ENCODE measurements at places on chromosomes 3 and 15.

DNA sequence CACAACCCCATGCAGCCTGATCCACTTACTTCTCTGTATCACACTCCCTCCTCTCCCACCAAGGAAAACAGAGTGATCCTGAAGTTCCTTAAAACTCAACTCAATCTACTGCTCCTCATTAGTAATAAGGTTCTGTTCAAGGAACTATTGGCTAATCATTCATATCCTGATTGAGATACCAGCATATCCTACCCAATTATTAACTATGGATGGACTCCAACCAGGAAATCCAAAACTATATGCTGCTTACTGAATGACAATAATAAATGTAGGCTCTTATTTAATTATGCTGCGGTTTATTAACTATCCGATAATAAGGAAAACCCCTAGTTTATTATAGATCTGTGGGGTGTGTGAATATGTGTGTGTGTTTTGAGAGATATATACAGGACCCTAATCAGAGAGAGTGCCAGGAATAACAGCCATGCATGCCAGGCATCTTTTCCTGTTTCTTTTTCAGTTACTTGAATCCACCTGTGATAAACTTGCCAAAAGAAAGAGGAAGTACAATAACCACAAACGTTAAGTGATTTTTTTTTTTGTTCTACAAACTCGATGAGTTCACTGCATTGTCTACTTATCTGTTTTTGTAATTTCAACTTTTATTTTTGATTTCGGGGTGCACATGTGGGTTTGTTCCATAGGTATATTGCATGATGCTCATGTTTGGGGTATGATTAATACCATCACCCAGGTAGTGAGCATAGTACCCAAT lies 1031.7 kb upstream of the CFAP20DC start:
- peak; percentile 15 for DNase-seq

DNA sequence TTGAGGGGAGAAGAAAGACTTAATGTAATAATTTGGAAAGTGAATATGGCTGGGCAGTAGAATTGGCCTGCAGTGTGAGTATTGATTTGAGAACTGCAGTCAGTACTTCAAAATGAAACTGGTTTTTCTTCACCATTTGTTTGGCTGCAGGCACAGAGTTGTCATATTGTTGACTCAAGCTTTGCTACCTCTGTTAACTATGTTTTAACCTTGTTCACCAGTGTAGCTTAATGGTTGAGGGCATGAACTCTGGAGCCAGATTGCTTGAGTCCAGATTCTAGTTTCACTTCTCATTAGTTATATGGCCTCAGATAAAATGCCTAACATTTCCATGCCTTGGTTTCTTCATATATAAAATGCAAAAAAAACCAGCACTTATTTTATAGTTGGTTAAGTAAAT lies 64.1 kb downstream of the CFAP44 start:
- DNase-seq, result no peak

GRCh38 chr3:78163379-78163778 lies 1123.5 kb downstream of the ROBO2 start:
- DNase-seq, result no peak

DNA sequence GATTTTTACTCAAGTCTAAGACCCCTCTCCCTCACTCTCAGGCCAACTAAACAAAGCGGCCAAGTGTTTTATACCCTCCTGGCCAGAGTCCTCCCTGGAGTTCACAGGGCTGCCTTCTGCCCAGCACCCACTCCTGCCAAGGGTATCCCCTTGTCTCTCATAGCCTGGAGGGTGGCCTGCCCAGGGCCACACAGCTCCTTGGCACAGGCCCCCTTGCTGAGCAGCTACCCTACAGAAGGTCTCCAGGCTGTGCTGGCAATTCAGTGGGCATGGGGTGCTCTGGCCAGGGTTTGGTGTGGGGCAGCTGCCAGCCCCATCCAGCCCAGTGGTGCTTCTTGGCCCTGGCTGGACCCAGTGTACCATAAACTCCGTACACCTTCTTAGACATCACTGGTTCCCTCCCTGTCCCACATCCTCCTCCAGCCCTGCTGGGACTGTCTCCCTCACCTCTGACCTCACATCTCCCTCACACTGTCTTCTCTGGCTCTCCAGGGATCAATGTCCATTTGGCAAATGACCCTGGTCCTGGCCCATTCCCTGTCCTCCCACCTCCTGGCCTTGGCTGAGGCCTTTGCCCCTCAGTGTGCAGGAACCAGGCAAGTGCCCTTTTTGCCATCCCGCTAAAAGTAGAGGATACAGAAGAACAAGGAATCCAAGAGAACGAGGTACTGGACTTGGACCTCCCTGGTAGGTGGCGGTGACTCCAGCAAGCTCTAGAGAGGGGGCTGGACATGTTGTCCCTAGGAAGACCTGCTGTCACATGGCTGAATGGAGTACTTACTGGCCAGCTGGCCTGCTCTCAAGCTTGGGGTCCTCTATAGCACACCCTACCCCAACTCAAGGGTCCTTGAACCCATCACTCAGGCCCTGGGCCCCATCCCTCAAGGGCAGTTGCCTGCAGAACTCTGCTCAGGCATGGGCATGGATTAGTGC lies 50.0 kb upstream of the TRPM1 start:
- no peak for DNase-seq

- no peak for DNase-seq
Measured at GRCh38 chr15:48112242-48112641, 8.5 kb upstream of the SLC24A5 start.

DNA sequence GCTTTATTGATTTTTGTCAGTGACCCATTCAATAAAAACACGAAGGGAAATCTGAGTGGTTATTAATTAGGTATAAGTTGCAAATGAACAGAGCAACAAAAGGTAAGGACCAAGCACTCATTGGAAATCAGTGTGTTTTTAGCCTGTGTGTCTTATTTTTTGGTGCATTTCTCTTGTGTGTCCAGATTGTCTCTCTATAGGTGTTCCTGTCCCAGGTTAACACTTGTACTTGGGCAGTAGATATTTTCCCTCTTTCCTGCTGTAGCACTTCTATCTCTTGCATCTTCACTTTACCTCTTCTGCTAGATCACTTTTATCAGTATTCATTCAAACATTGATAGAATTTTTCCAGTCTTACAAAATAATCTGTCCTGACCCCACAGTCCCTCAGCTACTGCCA lies 37.0 kb downstream of the MAPK6 start:
- no peak for DNase-seq

DNA sequence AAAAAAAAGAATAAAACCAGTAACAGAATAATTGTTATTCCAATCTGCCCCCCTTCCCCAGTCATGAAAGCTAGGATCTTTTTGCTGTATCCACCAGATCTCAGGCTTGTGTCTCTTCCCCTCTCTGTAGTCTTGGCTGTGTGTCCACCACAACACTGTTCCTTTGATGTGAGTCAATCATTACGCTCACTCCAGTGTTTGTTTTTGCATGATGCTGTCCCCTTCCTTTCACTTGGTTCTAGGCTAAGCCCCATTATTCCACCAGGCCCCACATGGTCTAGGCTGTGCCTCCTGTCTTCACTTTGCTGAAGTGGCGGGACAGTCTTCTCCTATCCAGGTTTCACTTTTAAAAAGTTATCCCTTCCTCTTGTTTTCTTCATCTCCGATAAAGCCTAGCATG lies 13.6 kb downstream of the ACKR2 start:
- DNase-seq, result no peak

GRCh38 chr3:52006017-52006819 lies 10.5 kb upstream of the RPL29 start:
- DNase-seq, result peak; percentile 26

- peak; percentile 68 for DNase-seq
Measured at GRCh38 chr3:37145611-37146010, 28.8 kb downstream of the LRRFIP2 start.

GRCh38 chr15:76335307-76336253 lies 993 bp upstream of the ISL2 start:
- DNase-seq, result no peak

- peak; percentile 77 for DNase-seq
Measured at GRCh38 chr15:78035321-78035751, 42.2 kb downstream of the TBC1D2B start.

- DNase-seq, result no peak
Measured at GRCh38 chr15:71103102-71103676, 12.1 kb upstream of the THSD4 start.

GRCh38 chr3:179723617-179724016 lies 70.8 kb downstream of the USP13 start:
- no peak for DNase-seq

DNA sequence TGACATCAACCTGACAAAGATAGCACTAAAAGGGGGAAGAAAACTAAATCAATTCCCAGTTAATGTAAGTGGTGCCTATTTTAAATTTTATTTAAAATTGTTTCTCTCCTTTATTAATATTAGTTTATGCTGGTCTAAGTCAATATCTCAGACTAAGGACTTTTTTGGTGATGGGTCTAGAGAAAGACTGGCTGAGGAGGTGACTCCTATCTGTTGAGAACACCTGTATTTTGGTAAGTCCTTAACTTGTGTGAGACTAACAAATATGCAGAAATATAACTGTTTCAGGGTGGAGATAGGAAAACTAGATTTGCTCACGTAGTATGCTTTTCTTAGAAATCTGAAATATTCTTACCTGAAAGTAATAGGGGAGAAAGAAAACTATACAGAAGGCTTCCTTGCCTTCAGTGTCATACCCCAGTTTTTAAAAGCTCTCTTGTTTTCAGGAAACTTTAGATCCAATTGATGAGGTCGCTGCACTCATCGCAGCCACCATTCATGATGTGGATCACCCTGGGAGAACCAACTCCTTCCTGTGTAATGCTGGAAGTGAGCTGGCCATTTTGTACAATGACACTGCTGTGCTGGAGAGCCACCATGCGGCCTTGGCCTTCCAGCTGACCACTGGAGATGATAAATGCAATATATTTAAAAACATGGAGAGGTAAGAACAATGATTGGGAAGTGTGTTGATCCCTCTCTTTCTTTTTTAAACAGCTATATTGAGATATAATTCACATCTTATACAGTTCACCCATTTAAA lies 138.9 kb downstream of the PDE8A start:
- no peak for DNase-seq

DNA sequence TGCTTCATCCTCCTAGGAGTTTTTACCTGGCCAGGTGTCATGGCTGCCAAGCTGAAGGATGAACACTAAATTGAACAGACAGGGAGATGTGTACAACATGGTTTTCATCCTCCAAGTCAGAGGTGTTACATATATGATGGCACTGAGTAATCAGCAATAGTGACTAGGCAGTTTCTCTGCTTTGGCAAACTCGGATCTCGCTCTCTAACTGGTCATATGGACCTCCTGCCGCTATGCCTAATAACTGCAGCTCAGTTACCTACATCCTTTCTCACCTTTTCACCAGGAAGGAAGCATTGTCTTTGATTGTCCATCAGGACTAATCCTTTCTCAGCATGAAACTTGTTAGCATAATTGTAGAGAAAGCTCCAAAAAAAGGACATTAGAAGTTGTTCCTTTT lies 175.9 kb upstream of the PLSCR5 start:
- DNase-seq, result no peak

DNA sequence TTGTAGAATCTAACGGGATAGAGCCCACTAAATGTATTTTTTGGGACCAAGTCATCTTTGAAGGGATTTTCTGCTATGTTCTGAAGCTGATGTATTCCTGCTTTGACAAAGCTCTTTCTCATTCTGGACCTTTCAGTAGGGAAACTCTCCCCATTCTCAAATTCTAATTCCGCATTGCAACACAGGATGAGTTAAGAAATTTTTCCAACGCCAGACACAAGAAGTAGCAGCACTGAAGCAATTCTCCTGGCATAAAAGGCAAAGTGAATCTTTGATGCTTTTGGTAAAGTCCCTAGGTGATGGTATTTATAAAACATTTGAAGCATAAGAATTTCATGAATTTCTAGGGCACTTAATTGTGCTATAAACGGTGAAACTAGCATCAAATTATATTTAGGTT lies 76.8 kb downstream of the ZPLD1 start:
- no peak for DNase-seq
